ENCODE measurements at places on chromosomes 4 and X.

DNA sequence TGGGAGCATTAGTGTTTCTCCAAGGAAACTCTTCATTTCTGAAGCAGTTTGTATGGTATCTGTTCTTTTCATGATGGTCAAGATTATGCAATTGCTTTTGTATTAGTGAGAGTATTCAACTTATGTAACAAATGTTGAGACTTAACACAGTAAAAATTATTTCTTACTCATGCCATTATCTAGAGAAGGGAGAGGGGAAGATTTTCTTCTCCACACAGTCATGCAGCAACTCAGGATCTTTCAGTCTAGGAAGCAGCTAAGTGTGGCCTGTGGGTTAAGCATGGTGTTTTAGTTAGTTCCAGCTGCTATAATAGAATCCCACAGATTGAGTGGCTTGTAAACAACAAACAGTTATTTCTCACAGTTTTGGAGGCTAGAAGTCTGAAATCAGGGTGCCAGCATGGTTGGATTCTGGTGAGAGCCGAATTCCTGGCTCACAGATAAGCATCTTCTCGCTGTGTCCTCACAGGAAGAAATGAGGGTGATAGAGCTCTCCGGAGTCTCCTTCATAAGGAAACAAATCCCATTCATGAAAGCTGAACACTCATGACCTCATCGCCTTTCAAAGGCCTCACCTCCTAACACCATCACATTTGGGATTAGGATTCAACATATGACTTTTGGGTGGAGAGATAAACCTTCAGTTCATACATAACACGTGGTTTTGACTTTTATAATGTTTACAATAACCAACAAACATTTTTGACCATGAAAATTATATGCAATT is 101.2 kb downstream of the FRMPD4 start:
- DNase-seq: no peak

- DNase-seq: peak; percentile 43
Observed at GRCh38 chr4:120865985-120866384, 56.5 kb downstream of the PRDM5 start.

DNA sequence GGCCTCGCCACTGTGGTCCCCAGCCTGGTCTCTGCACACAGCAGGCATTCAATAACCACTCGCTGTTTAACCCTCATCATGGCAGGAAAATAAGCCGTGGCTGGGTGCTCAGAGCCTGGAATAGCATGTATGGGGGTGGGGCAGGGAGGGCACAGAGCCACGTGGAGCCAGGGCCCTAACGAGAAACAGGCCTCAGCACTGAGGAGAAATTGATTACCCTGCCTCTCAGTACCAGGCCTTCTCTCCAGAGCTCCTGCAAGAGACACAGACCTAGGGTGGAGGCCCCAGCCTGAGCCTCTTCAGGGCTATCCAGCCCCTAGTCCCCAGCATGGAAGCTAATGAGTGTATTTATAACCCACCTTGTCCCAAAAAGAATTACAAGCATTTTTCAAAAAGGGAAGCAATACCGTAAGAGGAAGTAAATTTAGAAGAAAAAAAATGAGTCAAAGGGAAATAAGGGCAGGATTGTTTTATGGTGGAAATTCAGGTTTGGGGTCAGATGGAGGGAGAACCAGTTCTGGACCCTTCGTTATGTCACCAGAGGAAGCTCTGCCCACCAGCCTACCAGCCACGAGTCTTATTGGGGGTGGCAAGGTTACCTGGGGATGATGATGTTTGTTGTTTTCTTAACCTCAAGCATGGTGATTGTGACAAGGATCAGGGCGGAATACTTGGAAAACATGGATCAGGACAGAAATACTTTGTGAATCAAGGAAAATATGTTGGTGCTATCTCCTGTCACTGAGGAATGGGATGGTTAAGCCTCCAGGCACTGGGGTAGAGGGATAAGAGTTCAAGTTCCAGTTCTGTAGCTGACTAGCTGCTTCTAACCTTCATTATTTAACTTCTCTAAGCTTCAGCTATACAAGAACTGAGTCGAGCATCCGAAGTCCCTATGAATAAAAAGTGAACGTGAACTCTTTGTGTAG is 101.9 kb upstream of the RBPJ start:
- DNase-seq: no peak

DNA sequence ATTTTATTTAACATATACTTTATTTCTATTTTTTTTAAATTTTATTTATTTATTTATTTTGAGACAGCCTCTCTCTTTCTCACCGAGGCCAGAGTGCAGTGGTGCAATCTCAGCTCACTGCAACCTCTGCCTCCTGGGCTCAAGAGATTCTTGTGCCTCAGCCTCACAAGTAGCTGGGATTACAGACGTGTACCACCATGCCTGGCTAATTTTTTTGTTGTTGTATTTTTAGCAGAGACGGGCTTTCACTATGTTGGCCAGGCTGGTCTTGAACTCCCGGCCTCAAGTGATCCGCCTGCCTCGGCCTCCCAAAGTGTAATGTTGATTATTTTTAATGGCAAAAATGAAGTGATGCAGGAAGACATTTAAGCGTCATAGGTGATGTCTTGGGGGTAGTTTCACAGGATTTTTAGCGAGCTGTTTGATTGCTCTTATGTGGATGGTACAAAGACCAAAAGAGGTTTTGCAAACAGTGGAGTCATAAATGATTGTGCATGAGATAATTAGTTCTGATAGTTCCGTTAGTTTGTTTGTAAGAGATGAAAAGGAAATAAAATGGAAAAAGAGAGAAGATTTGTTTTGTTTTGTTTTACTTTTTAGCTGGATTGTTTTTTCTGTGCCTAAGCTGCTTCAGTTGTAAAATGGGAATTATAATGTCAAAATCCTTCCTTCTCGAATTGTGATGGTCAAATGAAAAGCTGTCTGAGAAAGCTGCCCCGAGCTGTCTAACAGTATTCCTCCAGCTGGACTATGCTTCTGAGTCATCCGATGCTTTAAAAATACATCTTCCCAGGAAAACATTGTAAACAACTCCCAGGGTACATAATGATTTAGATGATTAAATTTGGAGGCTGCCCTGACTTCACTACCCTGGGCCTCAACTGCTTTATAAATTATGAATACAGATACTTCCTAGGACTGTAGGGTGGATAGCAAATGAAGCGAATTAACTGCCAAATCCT is 14.7 kb downstream of the RHOH start:
- DNase-seq: no peak

- DNase-seq: no peak
Observed at GRCh38 chr4:56426273-56426672, 9.1 kb downstream of the PPAT start.

- DNase-seq: no peak
Observed at GRCh38 chr4:81399306-81400086, 72.2 kb downstream of the RASGEF1B start.

DNA sequence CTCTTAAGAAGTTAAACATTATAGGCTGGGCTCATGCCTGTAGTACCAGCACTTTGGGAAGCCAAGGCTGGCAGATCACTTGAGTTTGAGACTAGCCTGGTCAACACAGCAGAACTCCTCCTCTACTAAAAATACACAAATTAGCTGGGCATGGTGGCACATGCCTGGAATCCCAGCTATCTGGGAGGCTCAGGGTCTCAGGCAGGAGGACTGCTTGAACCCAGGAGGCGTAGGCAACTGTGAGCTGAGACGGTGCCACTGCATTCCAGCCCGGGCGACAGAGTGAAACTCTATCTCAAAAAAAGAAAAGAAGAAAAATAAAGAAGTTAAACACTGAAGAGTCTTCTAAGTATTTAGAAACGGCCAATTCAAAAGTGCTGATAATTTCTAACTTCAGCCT is 164.3 kb upstream of the GALNTL6 start:
- DNase-seq: no peak

DNA sequence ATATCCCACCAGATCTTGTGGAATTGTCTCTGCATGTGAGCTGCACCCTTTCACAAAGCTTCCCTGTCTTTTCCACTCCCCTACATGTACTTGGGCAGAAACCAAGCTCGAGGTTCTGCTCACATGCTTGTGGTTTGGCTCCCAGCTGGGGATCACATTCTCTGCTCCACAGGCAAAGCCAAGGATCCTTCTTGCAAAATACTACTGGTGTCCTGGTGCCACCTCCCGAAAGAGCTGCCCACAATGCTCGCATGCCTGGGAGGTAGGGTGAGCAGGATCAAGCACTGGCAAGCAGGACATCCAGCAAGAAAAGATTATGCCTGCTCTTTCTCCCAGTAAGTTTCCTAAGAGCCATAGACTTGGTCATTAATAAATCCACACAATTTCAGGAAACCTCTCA is 45.1 kb upstream of the PPARGC1A start:
- peak; percentile 91 for DNase-seq

- DNase-seq: no peak
Observed at GRCh38 chr4:105930698-105931097, 35.4 kb downstream of the NPNT start.

DNA sequence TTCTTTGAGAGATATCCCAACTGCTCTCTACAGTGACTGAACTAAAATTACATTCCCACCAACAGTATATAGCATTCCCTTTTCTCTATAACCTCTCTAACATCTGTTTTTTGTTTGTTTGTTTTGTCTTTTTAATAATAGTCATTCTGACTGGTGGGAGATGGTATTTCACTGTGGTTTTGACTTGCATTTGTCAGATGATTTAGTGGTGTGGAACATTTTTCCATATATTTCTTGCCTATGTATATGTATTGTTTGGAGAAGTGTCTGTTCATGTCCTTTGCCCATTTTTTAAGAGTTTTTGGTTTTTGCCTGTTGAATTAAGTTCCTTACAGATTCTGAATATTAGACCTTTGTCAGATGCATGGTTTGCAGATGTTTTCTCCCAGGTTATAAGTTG is 9.0 kb downstream of the USO1 start:
- DNase-seq: peak; percentile 49

DNA sequence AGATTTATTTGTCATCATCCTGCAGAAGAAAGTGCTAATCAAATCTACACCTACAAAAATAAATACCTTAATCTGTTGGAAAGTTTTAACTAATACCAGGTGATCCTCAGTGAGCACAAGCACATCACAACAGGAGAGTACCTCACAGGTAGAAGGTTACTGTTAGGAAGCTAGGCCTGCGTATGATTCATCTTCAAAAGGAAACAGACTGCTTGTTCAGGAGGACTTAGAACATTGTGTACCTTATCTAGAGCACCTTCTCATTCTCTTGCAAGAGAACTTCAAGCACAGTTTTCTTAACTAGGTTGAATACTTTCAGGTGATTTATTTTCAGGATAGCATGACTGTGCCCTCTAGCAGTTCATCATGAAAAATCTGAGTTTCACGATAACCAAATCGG is 54.2 kb downstream of the MND1 start:
- DNase-seq: no peak

DNA sequence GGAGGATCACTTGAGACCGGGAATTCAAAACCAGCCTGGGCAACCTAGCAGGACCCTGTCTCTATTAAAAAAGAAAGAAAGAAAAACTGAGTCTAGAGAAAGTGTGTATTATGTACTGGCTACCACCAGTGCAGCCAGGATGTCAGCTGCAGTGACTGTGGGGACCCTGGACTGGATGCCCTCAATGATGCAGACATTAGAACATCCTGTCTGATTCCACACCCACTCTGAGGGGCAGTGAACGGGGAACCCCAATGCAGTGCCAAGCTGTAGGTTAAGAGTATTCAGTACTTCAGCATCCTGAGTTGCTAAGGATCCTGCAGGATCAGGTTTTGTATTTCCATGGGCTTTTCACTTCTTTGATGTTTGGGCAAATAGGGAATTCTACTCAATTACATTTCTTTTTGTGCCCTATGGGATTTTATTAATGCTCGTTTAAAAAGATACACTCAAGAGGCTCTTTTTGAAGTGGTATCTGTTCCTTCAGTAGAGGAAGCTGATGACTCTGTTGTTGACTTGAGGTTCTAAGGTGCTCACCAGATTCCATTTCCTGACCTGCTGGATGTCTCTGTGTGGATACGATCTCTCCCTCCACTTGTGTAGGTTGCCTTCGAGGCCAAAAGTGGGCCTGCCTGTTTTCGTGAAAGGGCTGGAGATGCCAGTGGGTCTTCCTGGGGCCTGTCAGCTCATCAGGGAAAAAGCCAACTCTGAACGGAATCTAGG is 85.9 kb upstream of the CLCN4 start:
- DNase-seq: no peak

- no peak for DNase-seq
Observed at GRCh38 chr4:165504184-165504583, 125.4 kb downstream of the CPE start.

GRCh38 chrX:39967348-39967747 is 130.4 kb downstream of the BCOR start:
- DNase-seq: no peak

GRCh38 chr4:6467600-6467999 is 4.8 kb downstream of the PPP2R2C start:
- DNase-seq: no peak

GRCh38 chr4:174134361-174134760 is 149.1 kb downstream of the FBXO8 start:
- no peak for DNase-seq

GRCh38 chrX:19566359-19567222 is 51.3 kb upstream of the MAP3K15 start:
- peak; percentile 16 for DNase-seq

- no peak for DNase-seq
Observed at GRCh38 chr4:162456106-162456505, 292.3 kb upstream of the FSTL5 start.

GRCh38 chrX:44927398-44927797 is 54.4 kb downstream of the KDM6A start:
- no peak for DNase-seq

GRCh38 chr4:122588453-122589238 is 32.2 kb downstream of the IL21 start:
- DNase-seq: peak; percentile 47

- no peak for DNase-seq
Observed at GRCh38 chrX:54325077-54325476, 32.8 kb downstream of the WNK3 start.

DNA sequence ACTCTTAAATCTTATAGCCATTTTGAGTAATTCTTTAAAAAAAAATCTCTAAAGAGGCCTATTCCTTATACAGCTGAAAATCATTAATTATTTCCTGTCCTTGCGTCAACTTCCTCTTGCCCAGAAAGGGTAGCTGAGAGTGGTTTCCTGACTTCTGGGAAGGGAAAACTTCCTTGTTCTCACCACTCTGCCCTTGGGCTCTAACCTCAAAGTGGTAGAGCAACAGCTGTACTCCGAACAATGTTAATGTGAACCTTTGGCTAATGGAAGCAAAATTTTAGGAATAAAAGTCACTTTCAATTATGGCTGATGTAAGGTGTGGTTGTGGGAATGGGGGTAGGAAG is 15.3 kb downstream of the KLHL2 start:
- peak; percentile 37 for DNase-seq

GRCh38 chr4:168124008-168124641 is 31.8 kb downstream of the ANXA10 start:
- peak; percentile 59 for DNase-seq

GRCh38 chr4:6461301-6462165 is 10.9 kb downstream of the PPP2R2C start:
- DNase-seq: no peak

GRCh38 chr4:17526695-17527477 is 11.9 kb downstream of the CLRN2 start:
- DNase-seq: no peak

DNA sequence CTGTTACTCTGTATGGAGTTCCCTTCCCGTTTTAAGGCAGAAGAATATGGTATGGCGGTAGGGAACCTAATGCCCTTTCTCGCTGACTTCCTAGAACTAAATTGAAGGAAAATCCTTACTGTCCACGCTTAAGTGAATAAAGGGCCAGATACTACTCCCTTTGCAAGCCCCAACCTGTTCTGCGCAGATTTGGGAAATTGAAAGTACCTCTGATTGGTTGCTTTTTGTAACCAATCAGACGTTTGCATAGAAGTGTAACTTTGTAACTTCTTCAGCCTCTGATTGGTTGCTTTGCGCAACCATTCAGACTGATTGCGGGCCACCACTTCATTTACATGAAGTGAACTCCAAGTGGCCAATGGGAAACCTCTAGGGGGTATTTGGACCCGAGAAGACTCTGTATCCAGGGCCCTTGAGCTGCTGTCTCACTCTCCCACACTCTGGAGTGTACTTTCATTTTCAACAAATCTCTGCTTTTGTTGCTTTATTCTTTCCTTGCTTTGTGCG is 1.2 kb upstream of the TMEM33 start:
- DNase-seq: no peak

Data from astrocyte (in vitro differentiated cells and primary cell).